ENCODE measurements at places on chromosomes 1 and 21. TPM values are rescaled to one million over a fixed set of nuclear protein-coding genes. Genes with fewer than 3 reads are reported as not detected.

Gene NDUFS5
- 285 TPM for polyA plus RNA-seq

Gene AGBL4
- polyA plus RNA-seq = 1.00 TPM

Gene TRIM58
- polyA plus RNA-seq = 1.1 TPM

Gene CTH
- 17.3 TPM for polyA plus RNA-seq

Gene S100A14
- polyA plus RNA-seq = 17.3 TPM

Gene LDLRAD1
- 0.07 TPM for polyA plus RNA-seq

Gene ST6GALNAC3
- 63.8 TPM for polyA plus RNA-seq

DNA sequence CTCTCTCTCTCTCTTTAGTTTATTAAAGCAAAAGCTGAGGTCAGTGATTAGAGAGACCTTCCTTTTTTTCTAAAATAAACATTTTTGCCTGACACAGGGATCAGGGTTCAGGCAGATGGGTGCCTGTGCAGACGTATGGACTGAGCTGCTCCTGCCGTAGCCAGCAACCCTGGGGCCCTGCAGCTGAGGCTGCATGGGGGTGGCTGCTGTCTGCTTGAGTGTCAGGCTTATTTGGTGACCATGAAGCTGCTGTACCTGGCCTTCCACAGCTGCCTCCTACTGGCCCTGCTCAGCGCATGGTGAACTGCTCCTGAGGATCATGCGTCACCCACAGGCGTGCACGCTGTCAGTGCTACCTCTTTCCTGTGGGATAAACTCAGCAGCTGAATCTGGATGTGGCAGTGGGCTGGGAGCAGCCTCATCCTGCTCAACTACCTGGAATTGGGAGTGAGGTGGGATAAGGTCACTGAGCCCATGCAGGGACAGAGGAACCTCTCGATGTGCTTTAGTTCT, 35.1 kb downstream of the GNG4 start:
- no peak for DNase-seq

GRCh38 chr1:156429313-156430060, 60.5 kb downstream of the RHBG start:
- no peak for DNase-seq

GRCh38 chr21:46336603-46337002, 12.6 kb downstream of the PCNT start:
- no peak for DNase-seq

DNA sequence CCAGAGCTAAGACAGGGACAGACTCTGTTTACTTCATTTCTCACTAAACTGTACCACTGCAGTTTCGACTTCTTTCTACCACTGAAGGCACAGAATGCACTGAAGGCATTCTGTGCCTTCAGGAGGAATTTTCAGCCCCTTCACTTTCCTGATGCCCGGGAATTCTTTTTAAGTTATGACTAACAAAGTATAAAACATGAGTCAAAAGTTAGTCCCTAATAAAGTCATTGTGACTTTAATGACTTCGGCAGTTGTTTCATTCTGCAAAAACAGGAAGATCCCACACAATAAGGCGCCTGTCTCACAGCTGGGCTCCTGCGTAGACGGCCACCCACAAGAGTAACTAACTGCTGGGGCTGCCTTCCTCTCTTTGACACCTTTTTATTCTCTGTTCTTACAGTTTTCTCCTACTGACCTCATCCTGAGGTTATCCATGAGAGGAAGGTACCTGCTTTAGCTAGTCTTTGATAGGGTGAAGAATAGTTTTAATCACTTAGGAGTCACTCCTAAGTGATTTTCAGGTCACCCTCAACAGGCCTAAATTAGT, 183.9 kb upstream of the SGIP1 start:
- DNase-seq = no peak

GRCh38 chr1:81237473-81238089, 563.2 kb upstream of the ADGRL2 start:
- DNase-seq = no peak

- no peak for DNase-seq
Observed at GRCh38 chr1:204980840-204981405, 62.1 kb upstream of the CNTN2 start.

GRCh38 chr1:59565611-59566410, 248.9 kb upstream of the HOOK1 start:
- DNase-seq = no peak

- DNase-seq = no peak
Observed at GRCh38 chr21:42541174-42541573, 27.5 kb downstream of the SLC37A1 start.

- DNase-seq = no peak
Observed at GRCh38 chr1:95512925-95513324, 278.9 kb downstream of the RWDD3 start.

DNA sequence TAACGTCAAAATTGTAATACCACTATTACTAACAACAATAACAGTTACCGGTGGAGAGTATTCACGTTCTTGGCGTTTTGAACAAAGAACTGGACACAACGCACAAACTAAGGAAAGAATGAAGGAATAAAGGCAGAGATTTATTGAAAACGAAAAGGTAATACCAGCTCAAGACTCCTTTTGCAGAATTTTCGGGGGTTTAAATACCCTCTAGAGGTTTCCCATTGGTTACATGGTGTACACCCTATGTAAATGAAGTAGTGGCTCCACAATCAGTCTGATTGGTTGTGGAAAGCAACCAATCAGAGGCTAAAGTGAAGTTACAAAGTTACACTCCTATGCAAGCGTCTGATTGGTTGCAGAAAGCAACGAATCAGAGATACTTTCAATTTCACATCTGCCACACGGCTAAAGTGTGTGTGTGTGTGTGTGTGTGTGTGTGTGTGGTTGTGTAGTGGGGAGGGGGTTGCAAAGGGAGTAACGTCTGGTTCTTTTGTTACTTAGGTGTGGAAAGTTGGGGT, 1.1 kb upstream of the GTF2B start:
- DNase-seq = no peak

DNA sequence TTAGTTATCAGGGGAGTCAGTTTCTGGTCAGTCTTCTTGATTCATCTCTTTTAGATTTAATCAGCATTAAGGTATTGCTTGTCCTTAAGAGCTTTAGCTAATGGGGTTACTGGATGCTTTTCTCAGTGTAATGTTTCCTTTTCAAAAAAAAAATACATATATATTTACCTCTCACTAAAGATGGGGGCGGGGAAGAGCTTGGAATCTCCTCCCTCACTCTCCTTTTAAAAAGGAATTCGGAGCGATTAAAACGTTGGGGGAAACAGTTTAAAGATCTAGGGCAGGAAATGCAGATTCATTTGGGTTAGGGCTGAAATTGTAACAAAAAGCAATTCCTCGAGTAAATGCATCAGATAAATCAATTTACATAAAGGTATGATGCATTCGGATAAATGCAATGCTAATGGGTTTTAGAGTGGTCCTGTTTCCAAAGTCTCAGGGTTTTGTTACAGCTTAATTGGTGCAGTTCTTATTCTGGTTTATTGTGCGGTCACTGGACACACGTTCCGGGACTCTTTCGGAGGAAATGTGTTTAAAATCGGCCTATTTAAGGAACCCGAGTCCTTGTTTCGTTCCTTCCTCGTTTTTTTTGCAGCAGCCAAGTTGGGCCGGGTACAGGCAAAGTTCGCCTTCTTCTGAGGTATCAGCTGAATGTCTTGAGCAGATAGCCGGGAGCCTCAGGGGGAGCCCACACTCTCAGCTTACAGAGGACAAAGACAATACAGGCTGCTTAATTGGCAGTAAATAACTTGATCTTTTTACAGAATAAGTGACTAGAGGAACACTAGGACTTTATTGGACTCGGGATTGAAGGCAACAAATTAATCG, 1.6 kb downstream of the LMO4 start:
- DNase-seq = no peak

- DNase-seq = no peak
Observed at GRCh38 chr1:219824338-219824737, 104.0 kb downstream of the SLC30A10 start.

GRCh38 chr1:151475175-151475574, 15.9 kb upstream of the POGZ start:
- DNase-seq = no peak

- DNase-seq = no peak
Observed at GRCh38 chr1:2377751-2378440, 13.5 kb downstream of the MORN1 start.

- no peak for DNase-seq
Observed at GRCh38 chr1:39272798-39273469, 68.4 kb downstream of the MACF1 start.

DNA sequence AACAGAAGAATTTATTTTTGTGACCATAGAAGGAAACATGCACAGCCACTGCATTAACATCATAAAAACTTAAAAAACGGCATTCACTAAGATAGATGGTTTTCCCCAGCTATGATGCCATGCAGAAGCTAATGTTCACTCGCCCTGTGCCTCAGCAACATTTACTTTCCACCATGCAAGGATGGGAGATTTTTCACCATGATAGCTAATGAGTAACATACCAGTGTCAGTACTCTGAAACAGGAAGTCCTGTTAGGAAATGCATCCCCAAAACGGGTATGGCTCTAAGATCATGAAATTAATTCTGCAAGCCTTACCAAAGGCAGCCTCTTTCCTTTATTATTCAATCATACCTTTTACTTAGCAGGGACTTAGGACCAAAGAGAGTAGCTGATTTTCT, 17.5 kb upstream of the VAMP3 start:
- no peak for DNase-seq
